ENCODE measurements at places on chromosomes 11 and 22.

- DNase-seq, result peak; percentile 46
These were observed 13.6 kb upstream of the CD3E start for GRCh38 chr11:118290923-118291322.

DNA sequence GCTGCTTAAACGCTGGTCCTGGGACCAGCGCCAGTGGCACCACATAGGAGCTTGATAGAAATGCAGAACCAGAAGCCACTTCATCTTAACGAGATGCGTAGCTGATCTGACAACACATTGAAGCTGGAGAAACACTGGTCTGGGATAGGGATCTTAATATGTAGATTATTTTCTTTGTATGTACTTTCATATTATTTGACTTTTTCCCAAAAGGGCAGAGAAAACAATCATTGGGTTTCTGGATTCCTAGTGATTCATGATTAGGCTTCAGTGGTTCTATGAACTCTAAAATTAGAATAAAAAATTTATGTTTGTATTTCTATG, 12.3 kb downstream of the MPEG1 start:
- no peak for DNase-seq

- peak; percentile 69 for DNase-seq
These were observed 51.8 kb downstream of the ARFGAP3 start for GRCh38 chr22:42805016-42805997.

DNA sequence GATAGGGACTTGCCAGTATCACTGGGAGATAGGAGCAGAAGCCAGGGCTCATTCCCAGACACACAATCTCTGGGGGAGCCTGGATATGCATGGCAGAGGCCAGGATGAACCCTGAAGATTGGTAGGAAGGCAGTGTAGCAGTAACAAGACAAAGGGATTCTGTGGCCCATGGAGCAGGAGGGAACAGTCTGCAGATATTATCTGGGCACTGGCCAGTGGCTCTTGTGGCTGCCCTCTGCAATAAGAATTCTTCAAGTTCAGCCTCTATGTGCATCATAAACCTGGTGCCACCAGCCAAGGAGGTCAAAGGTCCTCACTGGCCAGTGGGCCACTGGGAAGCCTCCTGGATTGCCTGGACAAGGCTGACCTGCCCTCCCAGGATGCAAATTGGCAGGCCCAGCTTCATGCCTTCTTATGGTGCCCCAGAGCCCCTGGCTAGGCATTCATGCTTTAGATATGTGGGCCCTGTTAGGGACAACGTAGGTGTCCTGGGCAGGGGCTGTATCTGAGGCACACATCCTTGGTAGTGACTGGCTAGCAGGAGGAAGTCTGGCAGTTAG, 29.2 kb downstream of the KCNQ1OT1 start:
- no peak for DNase-seq

GRCh38 chr11:29017941-29018340, 909.8 kb downstream of the METTL15 start:
- DNase-seq, result no peak

DNA sequence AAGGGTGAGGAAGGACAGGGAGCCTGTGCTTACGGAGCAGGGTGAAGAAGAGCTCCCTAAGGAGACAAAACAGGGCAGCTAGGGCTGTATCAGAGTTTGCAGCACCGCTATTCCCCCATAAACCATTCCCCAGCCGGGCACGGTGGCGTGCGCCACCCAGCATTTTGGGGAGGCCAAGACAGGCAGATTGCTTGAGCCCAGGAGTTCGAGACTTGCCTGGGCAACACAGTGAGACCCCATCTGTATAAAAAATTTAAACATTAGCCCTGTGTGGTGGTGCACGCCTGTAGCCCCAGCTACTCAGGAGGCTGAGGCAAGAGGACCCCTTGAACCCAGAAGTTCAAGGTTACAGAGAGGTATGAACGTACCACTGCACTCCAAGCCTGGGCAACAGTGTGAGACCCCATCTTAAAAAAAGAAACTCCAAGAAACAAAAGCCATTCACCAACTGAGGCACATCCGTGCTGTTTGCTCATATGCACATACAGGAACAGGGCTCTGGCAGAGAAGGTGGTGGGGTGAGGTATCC, 4.7 kb downstream of the GAL3ST1 start:
- no peak for DNase-seq

- DNase-seq, result no peak
These were observed 32.7 kb upstream of the PARVG start for GRCh38 chr22:44147821-44148574.

DNA sequence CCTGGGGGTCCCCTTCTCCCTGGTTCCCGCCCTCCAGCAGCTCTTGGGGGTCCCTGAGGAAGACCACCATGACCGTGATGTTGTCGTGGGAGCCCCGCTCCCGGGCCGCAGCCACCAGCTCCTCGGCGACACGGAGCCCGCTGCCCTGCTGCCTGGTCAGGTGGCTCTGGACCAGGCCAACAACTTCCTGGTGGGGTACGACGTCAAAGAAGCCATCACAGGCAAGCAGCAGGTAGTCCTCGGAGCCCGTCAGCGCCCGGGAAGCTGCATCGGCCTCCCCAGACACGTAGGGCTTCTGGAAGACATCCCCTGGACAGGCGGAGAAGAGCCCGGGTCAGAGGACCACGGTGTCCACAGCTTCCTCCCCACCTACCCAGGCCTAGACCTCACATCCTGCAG, 29.5 kb downstream of the PPM1F start:
- no peak for DNase-seq

- no peak for DNase-seq
These were observed 10.4 kb upstream of the EIF3M start for GRCh38 chr11:32573228-32573627.

- DNase-seq, result no peak
These were observed 6.4 kb downstream of the ACRV1 start for GRCh38 chr11:125674210-125674609.

- DNase-seq, result no peak
These were observed 3.3 kb downstream of the MTMR2 start for GRCh38 chr11:95920460-95921105.

DNA sequence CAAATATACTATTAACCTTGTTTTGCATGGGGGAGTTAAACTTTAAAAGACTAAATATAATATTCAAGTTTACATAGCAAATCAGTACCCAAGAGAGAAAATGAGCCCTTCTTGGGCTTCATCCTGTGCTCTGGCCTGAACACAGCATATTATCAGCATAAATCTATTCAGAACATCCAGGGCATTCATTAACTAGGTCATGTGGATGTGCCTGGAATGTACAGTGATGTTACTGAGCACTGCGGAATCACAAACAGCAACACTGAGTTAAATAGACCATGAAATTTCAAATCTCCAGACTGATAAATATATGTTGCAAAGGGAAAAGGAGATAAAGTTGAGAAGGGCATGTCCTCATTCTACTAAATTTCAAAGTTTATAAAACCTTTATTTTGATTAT, 426.4 kb downstream of the AASDHPPT start:
- peak; percentile 14 for DNase-seq

- DNase-seq, result no peak
These were observed 121.7 kb downstream of the OSBP2 start for GRCh38 chr22:30816413-30816812.

DNA sequence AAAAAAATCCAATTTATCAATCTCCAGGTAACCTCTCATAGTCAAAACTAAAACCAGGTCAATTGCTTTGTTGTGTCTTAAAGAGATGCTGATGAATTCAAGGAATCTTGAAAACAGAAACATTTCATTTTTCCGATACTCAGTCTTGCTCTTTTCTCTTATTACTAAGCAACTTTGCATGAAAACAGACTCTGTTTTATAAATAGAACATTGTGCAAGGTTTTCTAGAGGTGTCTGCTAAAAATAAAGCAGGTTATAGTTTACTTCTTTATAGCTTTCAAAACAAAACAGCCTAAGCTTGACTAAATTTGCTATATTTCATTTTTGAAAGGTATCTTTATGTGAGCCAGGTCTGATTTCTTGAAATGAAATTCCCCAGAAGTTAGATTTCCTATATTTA, 109.3 kb downstream of the ARL14EP start:
- DNase-seq, result no peak

DNA sequence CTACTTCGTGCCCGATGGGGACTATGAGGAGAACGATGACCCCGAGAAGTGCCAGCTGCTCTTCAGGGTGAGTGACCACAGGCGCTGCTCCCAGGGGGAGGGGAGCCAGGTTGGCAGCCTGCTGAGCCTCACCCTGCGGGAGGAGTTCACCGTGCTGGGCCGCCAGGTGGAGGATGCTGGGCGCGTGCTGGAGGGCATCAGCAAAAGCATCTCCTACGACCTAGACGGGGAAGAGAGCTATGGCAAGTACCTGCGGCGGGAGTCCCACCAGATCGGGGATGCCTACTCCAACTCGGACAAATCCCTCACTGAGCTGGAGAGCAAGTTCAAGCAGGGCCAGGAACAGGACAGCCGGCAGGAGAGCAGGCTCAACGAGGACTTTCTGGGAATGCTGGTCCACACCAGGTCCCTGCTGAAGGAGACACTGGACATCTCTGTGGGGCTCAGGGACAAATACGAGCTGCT, 751 bp downstream of the FIBIN start:
- peak; percentile 18 for DNase-seq

GRCh38 chr22:41770715-41771468, 29.6 kb upstream of the CCDC134 start:
- DNase-seq, result no peak

DNA sequence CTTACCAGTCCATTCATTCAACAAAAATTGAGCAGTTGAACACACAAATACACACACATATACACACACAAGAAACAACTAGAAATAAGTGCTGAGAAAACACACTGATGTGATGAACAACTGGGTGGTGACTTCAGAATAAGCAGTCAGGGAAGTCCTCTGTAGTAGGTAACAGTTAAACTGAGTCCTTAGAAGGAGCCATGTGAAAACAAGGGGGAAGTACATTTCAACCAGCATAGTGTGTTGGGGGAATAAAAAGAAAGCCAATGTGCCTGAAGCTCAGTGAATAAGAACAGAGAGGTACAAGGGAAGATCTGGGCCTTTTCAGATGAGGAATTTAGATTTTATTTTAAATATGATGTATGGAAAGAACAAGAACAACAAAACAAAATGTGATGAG, 6.8 kb upstream of the TMEM123 start:
- no peak for DNase-seq

GRCh38 chr22:31343235-31344191, 2.6 kb downstream of the PATZ1 start:
- DNase-seq, result no peak

GRCh38 chr11:88293931-88294330, 43.6 kb downstream of the CTSC start:
- no peak for DNase-seq

DNA sequence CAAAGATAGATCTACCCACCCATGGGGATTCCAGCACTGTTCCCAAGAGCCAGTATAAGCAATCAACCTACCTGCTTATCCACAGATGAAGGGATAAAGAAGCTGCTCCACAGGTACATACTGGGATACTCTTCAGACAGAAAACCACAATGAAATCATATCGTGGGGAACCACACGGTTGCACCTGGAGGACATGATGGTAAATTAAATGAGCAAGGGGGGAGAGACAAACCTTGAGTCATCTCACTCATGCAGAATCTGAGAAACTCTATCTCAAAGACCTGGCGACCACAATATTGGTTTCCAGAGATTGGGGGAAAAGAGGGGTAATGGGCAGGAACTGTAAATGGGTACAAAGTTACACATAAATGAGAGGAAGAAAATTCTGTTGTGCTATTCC, 14.5 kb downstream of the RGL4 start:
- DNase-seq, result no peak

DNA sequence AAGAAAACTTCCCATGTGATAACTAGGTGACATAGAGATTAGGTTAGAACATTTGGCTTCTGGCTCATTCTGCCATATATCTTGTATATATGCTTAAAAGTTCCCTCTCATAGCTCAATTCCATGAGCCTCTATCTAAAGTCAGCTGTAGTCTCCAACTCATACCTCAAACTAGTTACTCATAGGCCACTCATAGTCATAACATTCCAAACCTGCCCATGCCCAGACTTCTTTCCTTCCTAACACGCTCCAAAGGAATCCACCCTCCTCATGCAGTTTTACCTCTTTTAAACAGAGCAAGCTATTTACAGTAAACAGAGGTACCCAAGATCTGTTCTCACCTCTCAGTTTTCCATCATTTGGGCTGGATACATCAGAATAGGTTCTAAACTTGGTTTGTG, 39.4 kb downstream of the GLYATL2 start:
- DNase-seq, result no peak

GRCh38 chr11:5992604-5993251, 5.9 kb upstream of the OR52L1 start:
- no peak for DNase-seq

- no peak for DNase-seq
These were observed 66.1 kb downstream of the NFAM1 start for GRCh38 chr22:42365942-42366695.

- no peak for DNase-seq
These were observed 1.9 kb downstream of the TPP1 start for GRCh38 chr11:6617315-6617781.

DNA sequence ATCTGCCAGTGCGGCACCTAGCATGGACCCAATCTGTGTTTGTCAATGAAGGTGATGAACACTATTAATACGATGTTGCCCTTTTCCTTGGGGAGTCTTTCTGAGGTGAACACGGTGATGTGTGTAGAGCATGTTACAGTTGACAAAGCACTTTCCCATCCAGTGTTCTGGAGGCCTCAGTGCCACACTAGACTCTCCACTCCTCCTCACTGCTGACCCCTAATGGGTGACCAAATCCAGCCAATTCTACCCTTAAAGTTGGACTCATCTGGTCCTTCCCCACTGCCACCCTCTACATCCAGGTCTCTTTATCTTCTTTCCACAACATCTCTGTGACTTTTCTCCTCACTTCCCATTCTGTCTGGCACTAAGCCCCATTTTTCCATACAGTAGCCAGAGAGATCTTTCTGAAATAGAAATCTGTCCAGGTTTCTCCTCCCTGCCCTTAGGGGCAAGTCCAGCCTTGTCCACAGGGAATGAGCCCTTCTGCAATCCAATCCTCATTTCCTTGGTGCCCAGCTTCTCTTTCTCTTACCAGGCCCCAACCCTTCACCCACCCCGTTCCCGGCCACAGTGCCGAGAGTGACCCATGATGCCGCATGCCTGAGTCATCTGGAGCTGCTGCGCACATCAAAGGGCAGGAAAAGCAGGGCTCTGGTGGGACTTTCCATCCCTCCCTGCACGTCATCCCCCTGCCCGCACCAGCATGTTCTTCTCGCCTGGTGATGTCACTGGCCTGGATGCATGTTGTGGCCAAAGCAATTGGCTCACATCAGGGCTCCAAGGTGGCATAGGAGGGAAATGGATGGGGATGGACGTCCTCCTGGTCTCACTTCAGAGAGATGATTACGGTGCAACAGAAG, 64.2 kb downstream of the RASSF10 start:
- DNase-seq, result no peak

GRCh38 chr11:12206529-12206928, 96.1 kb downstream of the MICAL2 start:
- DNase-seq, result no peak

- DNase-seq, result peak; percentile 70
These were observed 208.8 kb downstream of the TBC1D22A start for GRCh38 chr22:46971099-46971763.

- no peak for DNase-seq
These were observed 34.3 kb downstream of the GUCY1A2 start for GRCh38 chr11:106983991-106984390.

GRCh38 chr11:121892131-121892681, 223.8 kb downstream of the BLID start:
- DNase-seq, result no peak

GRCh38 chr11:10809373-10810160, 841 bp upstream of the EIF4G2 start:
- DNase-seq, result peak; percentile 57

GRCh38 chr11:35267504-35267903, 128.5 kb downstream of the CD44 start:
- DNase-seq, result no peak

Data from Ammon's horn (tissue), 1 donor.